Frontal cortex (tissue), 4 donors: ENCODE measurements at places on chromosomes 11 and 22.

- no peak for DNase-seq
These were observed 12.0 kb upstream of the EFCAB6 start for GRCh38 chr22:43823911-43824665.

DNA sequence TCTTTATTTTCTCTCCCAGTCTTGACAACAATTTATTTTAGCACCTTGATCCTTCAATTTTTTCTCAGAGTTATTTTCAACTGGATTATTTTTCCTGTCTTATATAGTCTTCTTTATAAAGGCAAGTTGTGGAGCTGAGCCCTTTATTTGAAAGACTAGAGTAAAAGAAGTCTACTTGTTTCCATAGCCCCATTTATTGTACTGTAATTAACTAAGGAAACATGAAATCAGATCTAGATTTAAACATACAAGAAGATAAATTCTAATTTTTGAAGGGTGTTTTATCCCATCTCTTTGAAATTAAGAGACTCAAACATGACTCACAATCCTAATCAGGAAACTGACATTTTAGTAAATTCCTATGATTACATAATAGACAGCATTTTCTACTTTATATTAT lies 2421.8 kb downstream of the LRRC4C start:
- no peak for DNase-seq

DNA sequence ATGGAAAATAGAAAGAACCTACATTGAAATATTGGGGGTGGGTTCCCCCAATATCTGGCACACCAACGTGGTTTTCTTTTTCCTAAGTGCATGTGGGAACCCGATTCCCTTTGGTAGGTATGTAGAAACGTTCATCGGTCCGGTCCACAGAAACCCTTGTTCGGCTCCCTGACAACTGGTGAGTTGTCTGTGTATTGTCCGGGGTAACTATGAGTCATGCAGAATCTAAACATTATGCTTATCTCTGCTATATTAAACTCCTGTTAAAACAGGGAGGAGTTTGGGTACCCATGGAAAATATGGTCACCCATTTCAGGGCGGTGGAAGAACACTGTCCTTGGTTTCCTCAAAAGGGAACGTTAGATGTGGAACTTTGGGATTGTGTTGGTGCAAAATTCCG lies 25.1 kb upstream of the ALDH3B2 start:
- no peak for DNase-seq

DNA sequence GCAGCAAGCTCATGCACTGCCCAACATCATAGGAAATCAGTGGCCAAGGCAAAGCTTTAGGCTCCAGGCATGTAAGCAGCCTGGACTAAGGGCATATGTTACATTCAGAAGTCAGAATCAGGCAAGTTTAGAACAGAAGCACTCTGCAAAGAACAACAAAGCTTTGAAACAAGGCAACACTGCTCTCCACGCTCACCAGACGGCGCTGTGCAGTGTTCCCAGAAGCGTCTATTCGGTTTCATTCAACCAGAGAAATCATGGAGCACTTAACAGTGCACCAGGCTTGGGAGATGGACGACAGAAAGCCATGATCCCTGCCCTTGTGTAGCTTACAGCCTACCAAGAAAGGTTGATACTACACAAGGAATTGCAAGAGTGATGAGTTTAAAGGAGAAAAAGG lies 555.8 kb downstream of the BUD13 start:
- no peak for DNase-seq

GRCh38 chr11:32897103-32897502 lies 4.5 kb downstream of the QSER1 start:
- DNase-seq, result no peak

- no peak for DNase-seq
These were observed 13.6 kb downstream of the BCL9L start for GRCh38 chr11:118911880-118912741.

- no peak for DNase-seq
These were observed 6.2 kb downstream of the TANGO2 start for GRCh38 chr22:20026996-20027601.

- no peak for DNase-seq
These were observed 30.4 kb downstream of the CYTH4 start for GRCh38 chr22:37312549-37313183.

DNA sequence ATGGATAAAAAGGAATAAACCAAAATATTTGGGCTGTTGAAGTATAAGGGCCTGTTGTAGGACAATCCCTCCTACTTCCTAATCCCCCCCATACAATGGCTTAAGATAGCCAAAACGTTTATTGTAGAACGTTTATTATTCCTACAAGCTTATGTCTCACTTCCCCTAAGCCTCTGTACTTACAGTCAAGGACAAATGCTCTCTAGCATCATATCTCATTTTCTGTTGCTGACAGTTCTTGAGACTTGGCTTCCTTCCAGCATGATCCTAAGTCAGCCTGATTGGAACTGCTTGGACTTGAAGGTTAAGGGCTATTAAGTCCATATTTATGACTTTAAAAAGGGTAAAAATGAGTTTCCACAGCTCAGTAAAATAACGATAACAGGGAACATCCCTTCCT lies 8.8 kb downstream of the MISFA start:
- no peak for DNase-seq

DNA sequence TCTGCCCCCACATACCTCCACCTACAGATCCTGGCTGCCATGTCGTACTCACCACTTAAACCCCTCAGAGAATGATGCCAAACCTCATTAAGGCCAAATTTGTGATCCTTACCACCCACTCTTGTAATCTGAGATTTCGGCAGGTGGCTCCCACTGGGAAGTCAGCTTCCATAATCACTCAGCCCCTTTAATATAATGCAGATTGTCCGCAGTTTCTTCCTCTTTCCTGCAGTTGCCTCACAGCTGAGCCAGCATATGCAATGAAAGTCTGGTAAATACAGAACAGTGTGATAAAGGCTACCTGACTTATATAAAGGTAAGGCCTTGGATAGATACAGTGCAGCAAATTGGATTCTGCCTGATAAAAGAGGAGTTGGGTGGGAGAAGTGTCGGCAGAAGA lies 515.2 kb upstream of the TENM4 start:
- no peak for DNase-seq

GRCh38 chr22:43090130-43090789 lies 1.1 kb upstream of the TTLL1 start:
- DNase-seq, result peak; percentile 73

- peak; percentile 90 for DNase-seq
These were observed 2.1 kb downstream of the CCND1 start for GRCh38 chr11:69642913-69643632.

DNA sequence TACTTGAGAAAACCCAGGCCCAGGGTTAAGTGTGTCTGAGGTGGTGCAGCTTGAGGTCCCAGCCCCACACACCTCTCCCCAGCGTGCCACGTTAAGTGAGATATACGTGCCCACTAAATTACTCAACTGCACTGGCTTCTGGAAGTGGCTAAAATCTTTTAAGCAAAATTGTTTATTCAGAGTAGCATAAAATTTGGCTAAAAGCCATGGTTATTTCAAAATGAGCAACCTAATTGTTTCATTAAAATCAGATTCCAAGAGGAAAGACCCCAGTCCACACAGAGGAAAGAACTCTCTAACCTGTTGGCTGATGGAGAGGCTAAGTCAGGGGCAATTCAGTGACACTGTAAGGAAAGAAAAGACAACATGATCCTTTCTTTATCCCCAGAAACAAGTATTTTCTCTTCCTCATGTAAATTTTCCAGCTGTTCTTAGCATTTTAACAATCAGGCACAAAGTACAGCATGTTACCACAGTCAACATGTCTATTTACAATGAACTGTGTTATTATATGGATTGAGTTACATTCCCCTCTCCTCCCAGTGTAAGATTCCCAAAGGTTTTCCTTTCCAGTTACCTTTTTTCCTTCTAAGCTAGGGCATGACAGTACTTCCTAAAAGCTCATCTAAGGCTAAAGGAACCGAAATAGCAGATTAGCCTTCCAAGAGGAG lies 26.6 kb downstream of the NUP50 start:
- DNase-seq, result no peak

DNA sequence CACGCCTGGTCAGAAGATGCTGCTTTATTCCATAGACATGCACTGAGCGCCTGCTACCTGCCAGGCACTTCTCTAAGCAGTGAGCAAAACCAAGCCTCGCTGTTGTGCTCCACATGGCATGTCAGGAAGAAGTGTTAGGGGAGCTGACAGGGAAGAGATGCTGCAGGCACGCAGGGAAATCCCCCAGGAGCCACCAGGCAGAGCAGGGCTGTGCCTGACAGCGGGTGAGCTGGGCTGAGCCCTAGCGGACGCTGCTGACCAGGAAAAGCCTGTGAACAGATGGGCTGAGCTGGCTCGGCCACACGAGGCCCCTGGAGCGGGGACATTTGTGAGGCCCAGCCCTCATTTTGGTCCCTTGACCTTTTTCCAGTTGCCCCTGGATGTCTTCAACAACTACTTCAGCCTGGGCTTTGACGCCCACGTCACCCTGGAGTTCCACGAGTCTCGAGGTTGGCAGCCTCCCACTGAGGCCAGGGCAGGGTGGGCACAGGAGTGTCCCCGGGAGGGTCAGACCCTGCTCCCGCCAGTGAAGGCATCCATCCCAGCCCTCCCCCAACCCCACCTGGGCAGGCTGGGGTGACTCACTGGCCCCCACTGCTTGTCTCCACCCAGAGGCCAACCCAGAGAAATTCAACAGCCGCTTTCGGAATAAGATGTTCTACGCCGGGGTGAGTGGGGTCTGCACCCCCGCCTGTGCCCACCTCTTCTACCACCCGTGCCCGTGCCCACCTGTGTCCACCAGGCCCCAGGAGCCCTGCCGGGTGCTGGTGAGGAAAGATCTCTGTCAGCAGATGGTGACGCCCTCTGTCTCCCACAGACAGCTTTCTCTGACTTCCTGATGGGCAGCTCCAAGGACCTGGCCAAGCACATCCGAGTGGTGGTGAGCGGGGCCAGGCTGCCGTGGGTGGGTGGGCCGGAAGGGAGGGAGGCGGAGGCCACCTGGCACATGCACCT lies 7.4 kb upstream of the MDK start:
- DNase-seq, result no peak

GRCh38 chr22:19855504-19856409 lies 1.1 kb upstream of the GNB1L start:
- no peak for DNase-seq

DNA sequence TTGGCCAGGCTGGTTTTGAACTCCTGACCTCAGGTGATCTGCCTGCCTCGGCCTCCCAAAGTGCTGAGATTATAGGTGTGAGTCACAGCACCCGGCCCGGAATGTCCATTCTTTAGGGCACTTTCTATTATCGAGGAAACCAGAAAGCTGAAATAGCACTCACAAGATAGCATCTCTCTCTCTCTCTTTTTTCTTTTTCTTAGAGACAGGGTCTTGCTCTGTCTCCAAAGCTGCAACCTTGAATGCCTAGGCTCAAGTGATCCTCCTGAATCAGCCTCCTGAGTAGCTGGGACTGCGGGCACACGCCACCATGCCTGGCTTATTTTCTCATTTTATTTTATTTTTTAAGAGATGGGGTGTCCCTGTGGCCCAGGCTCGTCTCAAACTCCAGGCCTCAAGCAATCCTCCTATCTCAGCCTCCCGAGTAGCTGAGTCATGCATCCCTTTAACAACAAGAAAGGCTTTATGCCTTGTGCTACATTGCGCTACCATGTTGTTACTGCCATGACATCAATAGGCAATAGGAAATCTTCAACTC lies 7.2 kb upstream of the EED start:
- no peak for DNase-seq

GRCh38 chr11:106468086-106468485 lies 390.6 kb downstream of the AASDHPPT start:
- DNase-seq, result no peak

DNA sequence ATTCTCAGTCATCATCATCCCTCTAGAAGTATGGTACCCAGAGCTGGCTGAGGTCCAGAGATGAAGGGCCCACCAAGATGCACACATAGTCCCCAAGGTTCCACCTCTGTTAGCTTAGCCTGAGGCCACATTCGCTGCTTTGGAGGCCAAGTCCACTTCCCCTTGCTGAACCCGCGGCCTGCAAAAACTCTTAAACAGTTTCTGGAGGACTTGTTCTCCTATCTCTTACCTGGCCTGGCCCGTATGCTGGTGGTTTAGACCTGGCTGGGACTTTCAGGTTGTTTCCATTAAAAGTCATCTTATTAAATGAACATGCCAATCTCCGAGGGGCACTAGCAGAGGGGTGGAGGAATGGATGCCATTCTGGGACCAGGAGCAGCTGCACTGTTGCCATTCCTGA lies 64.6 kb downstream of the KCNC1 start:
- no peak for DNase-seq

DNA sequence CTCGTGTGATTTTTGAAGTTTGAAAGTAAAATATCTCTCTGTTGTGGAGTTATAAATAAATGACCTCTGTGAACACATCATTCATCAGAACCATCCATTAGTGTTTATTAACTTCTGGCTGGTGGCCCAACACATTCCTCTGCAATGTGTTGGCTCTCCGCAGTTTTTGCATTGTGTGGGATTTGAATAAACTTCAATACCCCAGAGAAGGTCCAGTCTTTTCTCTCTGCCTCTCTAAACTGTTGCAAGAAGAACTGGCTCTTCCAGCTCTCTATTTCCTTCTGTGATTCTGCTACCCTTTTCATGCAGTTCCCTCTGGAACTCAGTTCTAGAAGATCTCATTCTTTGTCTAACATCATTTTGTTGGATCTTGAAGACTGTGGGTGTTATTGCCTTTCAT lies 125.0 kb upstream of the ARHGAP42 start:
- DNase-seq, result no peak

DNA sequence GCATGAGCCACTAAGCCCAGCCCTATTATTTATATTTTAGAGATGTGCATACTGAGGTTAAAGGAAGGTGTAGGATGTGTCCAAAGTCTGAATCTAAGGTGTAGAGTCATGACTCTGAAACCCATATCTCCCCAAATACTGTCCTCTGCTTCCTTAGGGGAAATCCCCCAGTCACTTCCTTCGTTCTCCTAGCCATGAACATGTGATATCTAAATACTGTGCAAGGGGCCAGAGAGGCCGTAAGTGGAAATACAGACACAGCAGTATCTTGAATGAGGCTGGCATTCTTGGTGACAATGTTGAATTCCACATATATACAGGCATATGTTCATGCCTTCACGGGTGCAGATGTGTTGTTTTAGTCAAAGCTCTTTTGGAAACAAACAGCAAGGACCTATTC lies 21.3 kb upstream of the PATZ1 start:
- no peak for DNase-seq

GRCh38 chr22:17121233-17122195 lies at the start of gene TMEM121B:
Gene TMEM121B, minus strand, starts transcription at chr22:17121360. Its CDS starts 233 bp downstream, at chr22:17121127.
- peak; percentile 77 for DNase-seq

DNA sequence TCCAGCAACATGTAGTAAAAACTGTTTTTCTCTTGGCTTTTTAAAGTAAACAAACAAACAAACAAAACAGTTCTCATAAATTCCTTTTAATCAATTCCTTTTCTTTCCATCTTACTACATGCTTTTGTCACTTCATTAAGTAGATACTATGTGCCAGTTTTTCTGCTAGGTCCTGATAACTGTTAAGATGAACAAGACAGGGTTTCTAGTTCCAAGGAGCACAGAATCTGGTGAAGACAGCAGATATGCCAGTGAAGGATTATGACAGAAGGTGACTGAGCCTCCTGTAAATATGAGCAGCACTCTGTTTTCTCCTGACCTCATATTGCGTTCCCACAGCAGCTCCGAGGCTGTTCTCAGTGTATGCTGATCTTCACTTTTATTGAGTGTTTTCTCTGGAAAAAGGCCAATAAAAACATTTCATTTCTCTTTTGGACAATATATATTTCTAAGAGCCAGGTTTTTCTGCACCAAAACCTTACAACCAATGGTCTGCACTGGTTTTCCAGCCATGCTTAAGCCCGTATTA lies 45.8 kb downstream of the HEPHL1 start:
- no peak for DNase-seq
